ENCODE measurements at places on chromosomes 6 and 20.

GRCh38 chr6:137001299-137001976 is 43.3 kb downstream of the IL20RA start:
- no peak for DNase-seq

- DNase-seq = no peak
Observed at GRCh38 chr6:129753422-129753821, 43.4 kb upstream of the ARHGAP18 start.

DNA sequence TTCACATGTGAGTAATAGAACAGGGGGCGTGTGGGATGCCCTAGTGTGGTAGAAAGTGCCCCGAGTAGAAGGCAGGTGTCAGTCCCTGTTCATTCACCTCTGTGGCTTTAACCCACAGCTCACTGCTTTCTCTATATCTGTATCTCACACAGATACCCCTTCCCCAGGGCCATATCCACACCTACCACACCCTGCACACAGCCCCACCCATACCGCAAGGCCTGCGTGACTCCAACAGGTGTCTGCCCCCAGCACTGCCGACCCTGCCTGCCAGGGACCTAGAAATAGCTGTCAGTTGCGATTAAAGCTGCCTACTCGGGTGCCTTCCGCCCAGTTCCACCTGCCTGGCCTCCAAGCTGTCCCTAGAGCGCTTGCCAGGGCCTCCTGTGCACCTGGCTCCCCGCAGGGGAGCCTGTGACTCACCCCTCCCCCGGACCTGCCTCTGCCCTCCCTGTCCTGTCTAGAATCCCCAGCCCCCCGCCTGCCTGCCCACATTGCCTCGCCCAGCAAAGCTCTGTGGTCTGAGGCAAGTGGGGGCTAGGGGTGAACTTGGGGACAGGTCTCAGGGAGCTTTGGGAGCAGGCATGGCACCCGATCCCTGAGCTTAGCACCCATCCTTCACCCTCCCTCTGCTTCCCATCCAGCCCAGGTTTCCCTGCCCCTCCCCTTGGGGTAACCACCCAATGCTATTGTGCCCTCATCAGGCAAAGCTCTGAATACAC is 38.3 kb upstream of the ID1 start:
- DNase-seq = no peak

GRCh38 chr6:154513601-154514320 is 3.3 kb upstream of the CNKSR3 start:
- DNase-seq = no peak

GRCh38 chr6:75299801-75300530 is 15.4 kb upstream of the TMEM30A start:
- no peak for DNase-seq

GRCh38 chr6:151063842-151064647 is 175.7 kb upstream of the AKAP12 start:
- DNase-seq = no peak

- DNase-seq = no peak
Observed at GRCh38 chr20:25576783-25577530, 8.4 kb downstream of the NINL start.

DNA sequence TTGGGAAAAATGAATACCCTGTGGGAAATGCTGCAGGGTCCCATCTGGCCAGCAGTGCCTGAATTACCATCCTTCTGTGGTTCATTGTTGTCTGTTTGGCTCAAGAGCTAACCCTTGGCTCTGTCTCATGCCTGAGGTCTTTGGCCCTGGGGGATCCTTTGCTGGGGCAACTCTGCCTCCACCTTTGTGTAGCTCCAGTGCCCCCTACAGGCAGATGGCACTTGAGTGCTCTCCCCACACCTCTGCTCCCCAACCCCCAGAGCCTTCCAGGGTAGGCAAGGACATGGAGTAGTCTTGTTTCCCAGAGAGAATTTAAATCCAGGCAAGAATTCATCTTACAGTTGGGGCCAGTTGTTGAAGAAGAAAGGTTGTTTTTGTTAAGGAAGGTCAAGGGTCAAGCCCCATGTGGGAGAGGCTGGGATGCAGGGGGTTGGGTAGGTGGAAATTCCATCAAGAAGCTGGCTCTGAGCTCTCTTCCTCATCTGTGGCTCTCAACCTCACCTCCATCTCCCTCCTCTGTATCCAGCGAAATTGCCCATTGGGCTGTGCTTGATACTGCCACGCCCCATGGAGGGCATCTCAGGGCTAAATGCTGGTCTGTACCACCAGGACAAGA is 44.2 kb downstream of the ZNF831 start:
- DNase-seq = peak; percentile 86

DNA sequence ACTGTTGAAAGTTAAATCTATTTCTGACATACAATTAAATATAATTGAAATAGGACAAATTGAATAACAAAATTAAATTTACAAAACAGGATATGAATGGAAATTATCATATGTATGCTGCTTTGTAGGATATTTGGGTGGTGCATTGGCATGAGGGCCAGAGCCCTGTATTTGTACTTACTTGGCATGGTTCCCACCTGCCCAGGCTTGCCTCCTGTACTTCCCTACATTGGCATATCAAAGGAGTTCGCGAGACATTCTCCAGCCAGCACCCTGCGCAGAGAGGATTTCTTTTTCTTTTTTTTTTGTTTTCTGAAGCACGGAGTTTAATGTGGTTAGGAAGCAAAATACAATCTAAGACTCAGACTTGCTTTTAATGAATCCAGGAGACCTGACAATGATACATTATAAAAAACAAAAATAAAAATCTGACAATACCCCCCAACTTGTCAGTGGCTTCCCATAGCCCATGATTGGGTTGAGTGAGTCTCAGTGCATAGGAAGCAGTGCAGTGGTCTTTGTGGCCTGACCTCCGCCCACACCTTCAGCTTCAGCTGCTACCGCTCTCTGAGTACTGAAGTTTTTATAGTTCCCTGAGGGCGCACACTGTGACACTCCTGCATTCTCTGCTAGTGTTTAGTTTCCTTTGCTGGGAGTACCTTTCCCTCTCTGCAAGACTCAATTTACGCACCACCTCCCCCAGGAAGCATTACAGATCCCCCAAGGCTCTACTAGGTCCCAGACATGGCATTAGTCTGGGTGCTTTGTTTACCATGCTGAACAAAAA is 440.8 kb downstream of the UTRN start:
- peak; percentile 9 for DNase-seq

DNA sequence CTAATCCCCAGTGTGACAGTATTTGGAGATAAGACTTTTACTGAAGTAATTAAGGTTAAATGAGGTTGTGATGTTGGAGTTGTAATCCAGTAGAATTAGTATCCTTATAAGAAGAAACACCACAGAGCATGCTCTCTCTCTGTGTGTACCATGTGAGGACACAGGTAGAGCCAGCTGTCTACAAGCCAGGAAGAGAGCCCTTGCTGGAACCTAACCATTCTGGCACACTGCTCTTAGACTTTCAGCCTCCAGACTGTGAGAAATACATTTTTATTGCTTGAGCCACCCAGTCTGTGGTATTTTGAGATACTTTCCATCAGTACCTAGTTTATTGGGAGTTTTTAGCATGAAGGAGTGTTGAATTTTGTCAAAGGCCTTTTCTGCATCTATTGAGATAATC is 110.2 kb downstream of the PHF3 start:
- DNase-seq = no peak

- no peak for DNase-seq
Observed at GRCh38 chr6:154558513-154558912, 48.0 kb upstream of the CNKSR3 start.

DNA sequence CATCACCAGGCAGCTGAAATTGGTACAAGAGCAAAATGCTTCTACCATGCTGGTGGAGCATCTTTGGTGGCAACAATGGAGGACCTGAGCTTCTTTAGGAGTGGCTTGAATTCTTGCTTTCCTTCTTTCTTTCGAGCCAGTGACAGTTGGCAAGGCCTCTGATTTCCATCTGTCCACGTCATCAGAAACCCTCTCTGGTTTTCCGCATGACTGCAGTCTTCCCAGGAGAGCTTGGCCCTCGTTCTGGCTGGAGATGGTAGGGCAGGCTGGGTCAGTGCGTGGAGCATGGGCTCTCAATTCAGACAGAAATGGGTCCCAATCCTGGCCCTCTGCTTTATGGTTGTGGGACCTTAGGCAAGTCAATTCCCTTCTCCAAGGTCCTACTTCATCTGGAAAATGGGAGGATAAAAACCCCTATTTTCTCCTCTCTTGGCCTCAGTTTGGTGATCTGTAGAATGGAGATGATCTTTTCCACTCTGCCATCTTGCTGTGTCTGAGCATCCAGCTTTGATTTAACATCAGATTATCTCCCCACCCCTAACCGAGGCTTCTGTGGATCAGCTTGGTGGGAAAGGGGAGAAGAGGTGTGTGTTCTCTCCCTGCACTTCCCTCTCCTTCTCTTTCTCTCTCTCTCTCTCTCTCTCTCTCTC is 3.6 kb upstream of the BPIFB1 start:
- DNase-seq = no peak

DNA sequence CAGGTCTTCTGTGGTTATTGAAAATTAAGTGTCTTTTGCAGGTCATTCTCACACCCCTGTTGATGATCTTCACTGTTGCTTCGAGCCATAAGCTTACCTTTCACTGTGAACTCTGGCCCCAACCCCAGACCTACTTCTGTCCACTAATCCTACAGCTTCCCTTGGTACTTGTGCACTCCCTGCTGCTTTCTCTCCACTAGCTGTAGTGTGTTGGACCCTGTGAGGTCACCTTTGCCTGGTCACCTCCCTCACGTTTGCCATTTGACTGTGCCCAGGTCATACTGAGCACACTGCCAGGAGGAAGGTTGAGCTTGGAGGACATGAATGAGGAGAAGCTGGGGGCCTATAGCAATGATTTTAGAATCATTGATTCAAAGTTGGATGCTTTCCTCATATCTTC is 94.0 kb downstream of the PLCB1 start:
- no peak for DNase-seq

- no peak for DNase-seq
Observed at GRCh38 chr6:13810688-13811446, 3.5 kb downstream of the MCUR1 start.

DNA sequence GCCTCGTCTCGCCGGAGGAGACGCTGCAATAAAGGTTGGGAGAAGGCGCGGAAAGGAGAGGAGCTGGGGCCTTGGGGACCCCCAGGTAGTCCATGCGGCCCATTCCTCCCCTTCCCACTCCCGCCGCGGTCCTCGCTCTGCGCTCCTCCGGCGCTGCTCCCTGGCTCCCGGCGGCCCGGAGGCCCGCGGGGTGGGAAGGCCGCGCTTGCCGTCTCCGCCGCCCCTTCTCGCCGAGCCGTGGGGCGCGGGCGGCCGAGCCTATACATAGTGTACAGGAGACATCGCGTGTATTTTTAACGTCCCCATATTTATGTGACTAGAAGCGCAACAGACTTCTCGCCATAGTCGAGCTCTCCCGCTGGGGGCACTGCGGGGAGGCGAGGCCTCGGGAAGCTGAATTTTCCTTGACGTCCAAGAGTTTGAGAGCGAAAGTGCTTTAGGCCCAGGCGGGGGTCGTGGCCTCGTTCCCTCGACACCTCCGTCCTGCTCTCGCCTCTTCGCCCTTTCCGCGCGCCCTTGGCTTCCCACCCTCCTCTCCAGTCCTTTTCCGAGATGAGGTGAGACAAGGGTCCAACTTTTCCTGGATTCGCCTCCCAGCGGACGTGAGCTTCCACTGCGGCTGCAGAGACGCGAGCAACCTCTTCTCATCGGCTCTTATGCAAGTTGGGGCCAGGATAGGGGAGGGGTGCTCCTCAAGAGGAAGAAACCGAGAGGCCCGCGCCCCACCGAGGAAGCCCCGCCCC is 29.0 kb downstream of the SLC12A5 start:
- peak; percentile 29 for DNase-seq

DNA sequence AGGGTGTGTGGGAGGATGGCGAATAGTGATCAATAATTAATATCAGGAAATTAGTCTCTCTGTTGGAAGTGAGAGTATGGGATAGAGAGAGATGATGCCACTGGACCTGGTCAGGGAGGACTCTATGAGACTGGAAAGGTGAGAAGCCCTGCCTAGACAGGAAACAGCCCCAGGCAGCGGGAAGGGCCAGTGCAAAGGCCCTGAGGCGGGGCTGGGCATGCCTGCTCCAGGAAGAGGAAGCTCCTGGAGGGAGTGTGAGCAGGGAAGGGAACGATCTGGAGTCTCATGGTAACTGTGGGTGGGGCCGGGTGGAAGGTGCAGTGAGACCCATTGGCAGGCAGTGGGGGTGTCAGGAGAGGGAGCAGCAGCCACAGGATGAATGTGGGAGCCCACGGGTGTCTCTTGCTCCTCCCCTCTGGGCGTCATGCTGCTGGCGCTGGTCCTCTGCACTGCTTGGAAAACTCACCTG is 1.8 kb upstream of the CST3 start:
- DNase-seq = no peak

- no peak for DNase-seq
Observed at GRCh38 chr6:111559188-111560097, 46.2 kb downstream of the TRAF3IP2 start.

DNA sequence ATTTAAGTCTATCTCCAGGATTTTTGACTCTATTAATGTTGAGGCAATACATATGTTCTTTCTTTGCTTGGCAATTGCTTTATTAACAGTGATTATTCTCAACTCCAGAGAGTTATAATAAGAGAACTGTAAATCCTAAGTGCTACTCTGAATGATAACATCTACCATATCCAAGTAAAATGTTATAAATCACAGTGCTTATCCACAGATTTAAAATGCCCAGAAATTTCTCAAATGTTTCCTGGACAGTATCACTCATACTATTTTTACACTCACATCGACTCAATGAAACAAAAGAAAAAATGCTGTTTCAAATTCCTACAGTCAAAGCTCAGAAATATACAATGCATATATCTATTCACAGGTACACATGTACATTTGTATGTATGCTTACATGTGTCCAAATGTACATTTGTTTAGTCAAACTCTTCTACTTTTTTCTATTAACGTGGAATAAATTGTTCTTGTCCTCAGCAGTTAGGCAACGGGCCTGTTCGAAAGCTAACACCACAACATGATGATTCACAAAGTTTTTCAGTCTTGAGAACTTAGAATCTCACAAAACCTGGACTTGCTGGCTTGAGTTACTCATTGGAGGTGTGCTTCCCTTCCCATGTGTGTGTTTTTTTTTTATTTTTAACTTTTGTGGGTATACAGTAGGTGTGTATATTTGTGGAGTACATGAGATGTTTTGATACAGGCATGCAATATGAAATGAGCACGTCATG is 193.0 kb downstream of the GJA10 start:
- no peak for DNase-seq

- DNase-seq = peak; percentile 92
Observed at GRCh38 chr20:51400051-51400926, 142.2 kb downstream of the NFATC2 start.

DNA sequence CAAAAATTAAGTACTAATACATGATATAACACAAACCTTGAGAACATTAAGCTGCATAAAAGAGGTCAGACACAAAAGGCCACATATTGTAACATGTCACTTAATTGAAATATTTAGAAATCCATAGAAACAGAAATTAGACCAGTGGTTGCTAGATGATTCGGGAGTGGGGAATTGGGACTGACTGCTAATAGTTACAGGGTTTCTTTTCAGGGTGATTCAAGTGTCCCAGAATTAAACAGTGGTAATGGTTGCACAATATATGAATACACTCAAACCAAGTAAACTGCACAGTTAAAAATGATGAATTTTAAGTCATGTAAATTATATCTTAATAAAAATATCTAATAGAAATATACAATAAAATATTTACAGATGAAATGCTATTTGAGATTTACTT is 174.5 kb downstream of the WDR27 start:
- DNase-seq = no peak

- no peak for DNase-seq
Observed at GRCh38 chr20:38119446-38119845, 45.6 kb downstream of the TGM2 start.

All from CD8-positive, alpha-beta T cell (primary cell).